CD4-positive, alpha-beta T cell treated with Interleukin-6 at 100 ng/mL for 8 hours (primary cell): ENCODE measurements at places on chromosomes 4 and X.
A peak's percentile ranks its signal among the peaks of the same experiment; 100 is the strongest.

GRCh38 chr4:176002007-176002613 lies 63.5 kb upstream of the WDR17 start:
- no peak for DNase-seq

DNA sequence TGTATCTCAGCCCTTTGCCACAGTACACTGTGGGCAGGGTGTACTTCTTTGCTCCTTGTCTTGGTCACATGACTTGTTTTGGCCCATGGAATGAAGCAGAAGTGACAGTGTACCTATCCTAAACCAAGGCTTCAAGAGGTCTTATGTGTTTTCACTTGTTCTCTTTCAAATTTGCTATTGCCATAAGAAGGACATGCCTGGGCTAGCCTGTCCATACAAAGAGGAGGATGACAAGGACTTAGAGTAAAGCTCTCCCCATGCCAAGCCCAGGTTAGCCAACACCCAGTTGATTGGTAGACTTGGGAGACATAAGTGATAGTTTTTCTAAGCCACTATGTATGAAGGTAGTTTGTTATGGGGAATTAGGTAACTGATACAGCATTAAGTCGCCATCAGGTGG lies 141.1 kb upstream of the MID1 start:
- no peak for DNase-seq

DNA sequence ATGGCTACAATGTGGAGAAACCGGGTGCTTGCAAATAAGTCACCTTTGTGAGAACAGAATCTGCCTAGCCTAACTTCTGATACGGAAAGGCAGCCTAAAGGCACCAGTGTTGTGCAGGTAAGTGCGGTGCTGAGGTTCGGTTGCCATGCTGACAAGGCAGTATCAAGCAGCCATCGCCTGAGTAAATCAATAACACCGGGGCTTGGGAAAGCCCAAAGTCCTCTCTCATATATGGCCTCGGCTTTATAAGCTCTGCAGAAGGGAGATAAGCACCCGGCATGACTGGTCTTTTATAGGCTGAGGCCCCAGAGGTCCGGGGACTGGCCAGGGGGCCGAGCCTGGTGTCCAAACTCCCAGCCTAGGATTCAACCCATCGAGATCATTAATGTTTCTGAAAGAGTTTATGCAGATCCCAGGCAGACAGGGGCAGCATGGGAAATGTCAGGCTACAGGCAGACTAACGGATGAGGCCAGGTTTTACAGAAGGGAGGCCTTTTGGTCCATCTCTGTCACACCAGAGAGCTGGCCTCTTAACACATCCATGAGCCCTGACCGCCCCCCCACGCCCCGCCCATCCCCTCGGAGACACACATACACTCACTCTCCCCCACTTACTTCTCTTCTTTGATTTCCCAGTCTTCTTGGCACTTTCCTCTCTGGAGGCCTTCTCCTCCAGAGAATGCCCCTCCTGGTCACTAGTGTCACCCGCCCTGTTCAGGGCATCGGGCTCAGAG lies 38.5 kb downstream of the ELF4 start:
- DNase-seq, result no peak

- no peak for DNase-seq
Measured at GRCh38 chr4:55296096-55296495, 49.9 kb upstream of the SRD5A3 start.

DNA sequence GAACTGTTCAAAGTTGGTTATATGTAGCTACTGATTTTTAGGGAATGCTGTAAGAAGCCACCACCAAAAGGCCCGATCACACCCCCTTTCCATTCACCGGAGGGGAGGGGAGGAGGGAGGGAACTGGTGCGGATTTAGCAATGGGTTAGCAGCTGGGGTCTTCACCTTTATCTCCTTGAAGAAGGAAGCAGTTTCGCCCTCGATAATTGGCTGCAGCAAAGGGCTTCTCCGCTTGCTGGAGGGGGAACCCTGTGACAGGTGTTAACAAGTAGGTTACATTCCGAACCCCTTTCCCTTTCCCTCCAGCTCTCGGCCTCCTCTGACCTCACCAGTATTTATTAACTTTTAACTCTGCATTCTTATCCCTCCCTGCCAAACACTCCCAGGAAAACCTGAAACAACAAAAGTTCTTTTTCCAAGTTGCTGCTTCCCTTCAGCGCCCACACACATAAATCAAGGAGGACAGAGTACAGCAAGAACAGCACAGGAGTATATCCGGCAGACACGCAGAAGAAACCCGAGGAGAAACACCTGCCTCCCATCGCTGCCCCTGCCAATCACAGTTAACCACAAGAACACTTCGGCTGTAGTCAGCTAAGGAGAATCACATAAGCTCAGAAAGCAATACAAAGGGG lies 39.8 kb upstream of the NAP1L5 start:
- peak; percentile 41 for DNase-seq
